C1 segment of cervical spinal cord (tissue), 14 donors: ENCODE measurements at places on chromosomes 12 and 14.

DNA sequence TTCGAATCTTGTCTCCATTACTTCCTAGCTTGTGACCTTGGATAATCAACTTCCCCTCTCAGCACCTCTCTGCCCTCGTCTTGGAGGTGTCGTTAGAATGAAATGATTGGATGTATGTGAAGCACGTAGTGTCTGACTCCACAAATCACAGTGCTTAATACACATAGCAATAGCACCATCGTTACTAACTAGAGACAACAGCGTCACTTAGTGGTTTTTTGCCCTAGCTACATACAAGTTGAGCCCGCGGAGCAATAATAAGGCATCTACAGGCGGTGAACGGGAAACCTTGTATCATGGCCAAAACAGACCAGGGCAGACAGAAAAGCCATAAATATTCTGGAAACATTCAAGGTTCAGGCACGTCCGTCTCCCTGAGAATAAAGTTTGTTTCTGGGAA, 154.9 kb downstream of the ASCL4 start:
- no peak for DNase-seq

DNA sequence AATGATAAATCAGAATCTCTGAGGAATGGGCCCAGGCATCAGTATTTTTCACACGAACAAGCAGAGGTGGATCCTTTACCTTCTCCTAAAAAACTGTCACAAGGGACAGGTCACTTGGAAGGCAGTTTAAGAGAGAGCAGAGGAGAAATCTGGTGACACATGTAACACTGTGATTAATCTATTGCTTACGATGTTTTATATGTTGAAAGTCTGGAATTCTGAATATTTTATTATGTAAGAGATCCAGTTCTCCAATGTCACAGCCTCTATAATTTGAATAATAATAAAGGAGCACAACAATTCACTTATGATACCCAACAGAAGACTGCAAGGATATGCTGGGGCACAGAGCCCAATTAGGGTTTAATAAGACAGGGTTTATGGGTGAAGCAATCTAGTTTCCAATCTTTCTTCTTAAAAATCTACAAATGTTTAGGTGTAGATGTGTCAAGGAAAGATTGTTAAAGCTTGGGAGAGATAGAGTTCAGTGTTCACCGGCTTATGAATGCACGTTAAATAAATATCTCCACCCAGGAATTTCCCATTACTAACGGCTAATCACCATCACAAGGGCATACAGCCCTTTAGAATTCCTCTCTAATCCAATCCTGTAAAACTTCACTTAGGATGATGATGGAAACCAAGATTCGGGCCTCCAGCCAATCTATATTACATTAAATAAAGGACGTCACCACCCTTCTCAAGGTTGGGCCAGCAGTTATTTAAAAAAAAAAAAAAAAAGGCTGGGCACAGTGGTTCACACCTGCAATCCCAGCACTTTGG, 23.4 kb downstream of the DUSP16 start:
- no peak for DNase-seq

- DNase-seq, result no peak
Observed at GRCh38 chr14:50725761-50726160, 57.7 kb upstream of the SAV1 start.

GRCh38 chr12:68114606-68115005, 44.9 kb downstream of the IFNG start:
- no peak for DNase-seq

GRCh38 chr12:91781114-91781513, 364.5 kb downstream of the BTG1 start:
- DNase-seq, result no peak

DNA sequence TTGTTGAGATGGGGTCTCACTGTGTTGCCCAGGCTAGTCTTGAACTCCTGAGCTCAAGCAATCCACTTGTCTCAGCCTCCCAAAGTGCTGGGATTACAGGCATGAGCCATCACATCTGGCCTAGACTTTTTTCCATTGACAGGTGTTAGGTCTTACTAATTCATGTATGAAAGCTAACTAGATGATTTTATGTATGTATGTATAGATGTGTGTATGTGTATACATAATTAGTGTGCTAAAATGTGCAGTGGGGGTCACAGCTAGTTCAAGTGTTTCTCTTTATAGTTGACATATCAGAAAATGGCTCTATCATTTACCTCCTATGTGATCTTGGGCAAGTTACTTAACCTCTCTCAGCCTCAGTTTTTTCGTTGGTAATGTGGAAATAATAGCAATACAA, 23.5 kb downstream of the UNC79 start:
- no peak for DNase-seq

GRCh38 chr14:50875359-50876070, 3.7 kb downstream of the ABHD12B start:
- DNase-seq, result no peak

DNA sequence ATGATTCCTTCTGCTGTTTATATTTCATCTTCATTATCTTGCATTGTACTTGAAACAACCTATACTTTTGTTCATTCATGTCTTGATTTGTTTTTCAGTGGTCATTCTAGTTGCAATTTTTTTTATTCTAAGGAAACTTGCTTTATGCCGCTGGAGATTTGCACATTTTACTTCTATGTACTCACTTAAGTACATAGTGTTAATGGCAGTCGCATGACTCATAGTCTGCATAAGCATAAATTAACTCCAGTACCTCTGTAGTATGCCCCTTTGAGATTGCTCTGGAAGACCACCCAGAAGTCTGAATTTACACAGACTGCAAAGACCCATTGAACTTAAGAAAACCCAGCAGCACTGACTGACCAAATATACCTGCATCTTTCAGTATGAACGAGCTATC, 77.0 kb downstream of the MSRB3 start:
- no peak for DNase-seq

- no peak for DNase-seq
Observed at GRCh38 chr14:80269353-80269925, 58.1 kb upstream of the DIO2 start.

DNA sequence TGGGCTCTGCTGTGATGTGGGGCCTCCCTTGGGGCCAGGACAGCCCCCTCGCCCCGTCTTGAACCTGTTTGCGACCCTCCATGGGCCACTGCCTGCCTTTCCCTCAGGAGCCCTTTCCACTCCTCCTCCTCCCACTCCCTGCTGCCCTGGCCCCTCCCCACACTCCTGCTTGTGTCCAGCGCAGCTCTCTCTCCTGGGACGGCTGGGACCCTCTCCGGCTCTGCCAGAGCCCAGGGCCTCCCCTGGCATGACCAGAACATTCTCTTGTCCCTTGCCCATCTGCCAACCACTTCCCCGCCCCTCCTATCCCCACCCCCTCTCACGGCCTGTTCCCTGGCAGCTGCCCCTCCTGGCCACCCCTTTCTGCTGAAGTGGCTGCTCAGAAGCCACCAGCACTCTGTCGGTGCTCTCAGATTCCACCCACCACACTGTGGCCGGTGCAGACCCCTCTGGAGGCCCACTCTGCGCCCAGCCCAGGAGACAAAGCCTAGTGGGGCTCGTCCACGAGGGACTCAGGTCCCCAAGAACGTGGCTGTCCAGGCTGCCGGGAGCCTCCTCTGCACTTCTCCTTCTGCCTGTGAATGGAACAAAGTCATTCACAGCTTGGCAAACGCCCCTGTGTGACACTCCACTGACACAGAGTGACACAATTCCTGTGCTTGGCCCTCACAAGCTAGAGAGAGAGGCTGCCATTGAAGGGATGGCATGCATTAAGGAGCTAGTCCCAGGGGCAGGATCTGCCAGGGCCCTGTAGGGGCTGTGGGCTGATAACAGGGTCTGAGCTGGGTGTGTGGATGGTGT, 1.4 kb downstream of the ASPG start:
- DNase-seq, result no peak

GRCh38 chr12:47954058-47954457, 9.3 kb upstream of the TMEM106C start:
- DNase-seq, result no peak

DNA sequence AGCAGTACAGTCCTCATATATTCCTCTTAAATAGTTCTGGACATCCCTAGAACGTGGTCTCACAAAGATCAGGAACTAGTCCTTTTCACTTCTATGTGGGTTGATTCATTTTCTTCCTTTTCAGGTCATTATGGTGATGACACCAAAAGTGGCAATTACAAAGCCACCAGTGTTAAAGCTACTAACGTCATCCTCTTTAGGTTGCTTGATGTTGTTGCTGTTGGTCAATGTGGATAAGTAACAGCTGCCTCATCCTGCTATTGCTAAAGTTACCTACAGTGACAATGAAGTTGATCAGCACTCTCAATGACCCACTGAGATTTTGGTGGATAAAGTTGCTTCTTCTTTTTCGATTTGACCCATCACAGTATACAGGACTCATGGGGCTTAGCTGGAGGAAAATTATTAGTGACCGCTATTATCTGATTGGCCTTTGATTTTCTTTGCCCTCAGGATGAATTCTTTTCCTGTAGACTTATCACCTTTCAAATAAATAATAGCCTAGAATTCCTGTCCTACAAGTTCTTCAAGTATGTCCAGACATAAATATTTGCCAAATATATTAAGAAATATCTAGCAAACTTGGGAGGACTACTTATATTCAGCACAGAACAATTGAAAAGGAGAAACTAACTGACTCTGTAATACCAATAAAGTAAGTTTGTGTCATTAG, 54.0 kb upstream of the ATP2B1 start:
- no peak for DNase-seq

DNA sequence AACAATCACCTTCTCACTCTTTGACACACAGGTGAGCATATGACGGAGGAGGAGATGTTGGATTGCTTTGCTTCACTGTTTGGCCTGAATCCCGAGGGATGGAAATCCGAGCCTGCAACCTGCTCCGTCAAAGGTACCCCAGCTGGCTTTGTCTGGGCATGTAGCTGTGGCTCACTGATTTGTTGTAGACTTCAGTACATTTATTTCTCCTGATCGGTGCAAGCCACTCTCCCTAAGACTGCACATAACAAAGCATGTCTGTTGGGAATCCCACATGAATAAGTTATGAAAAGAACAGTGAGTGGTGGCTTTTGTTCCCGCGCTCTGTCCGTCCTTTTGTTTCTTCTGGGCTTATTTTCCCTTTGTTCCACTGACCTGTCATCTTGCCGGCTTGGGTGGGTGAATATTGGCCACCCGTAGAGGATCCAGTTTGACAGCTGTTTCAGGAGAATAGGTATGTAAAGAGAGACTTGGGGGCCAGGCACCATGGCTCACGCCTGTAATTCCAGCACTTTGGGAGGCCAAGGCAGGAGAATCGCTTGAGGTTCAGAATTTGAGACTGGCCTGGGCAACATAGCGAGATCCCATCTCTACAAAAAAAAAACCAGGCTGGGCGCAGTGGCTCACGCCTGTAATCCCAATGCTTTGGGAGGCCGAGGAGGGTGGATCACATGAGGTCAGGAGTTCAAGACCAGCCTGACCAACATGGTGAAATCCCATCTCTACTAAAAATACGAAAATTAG, 20.0 kb upstream of the BCL7A start:
- peak; percentile 2 for DNase-seq

GRCh38 chr12:78208092-78208491, 377.4 kb downstream of the NAV3 start:
- DNase-seq, result no peak

DNA sequence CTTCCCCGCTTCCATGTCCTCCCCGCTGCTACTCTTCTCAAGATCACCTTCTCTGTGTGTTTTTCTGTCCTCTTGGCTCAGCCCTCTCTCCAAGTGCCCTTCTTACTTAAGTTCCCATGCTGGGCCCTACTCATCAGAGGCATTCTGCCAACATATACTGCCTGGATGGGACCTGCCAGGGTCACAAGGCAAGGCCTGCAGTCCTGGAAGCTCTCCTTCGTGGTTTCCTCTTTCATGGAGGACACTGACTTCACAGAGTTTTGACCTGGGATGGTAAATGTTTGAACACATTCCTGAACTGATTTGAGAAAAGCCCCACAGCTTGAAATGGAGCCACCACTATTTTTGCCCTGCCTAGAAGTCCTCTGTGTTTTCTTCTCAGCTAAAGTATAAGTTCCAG, 140.9 kb downstream of the TMEM30B start:
- DNase-seq, result no peak

- no peak for DNase-seq
Observed at GRCh38 chr12:127964717-127965116, 302.3 kb upstream of the TMEM132C start.

- no peak for DNase-seq
Observed at GRCh38 chr12:89162589-89163261, 189.6 kb downstream of the DUSP6 start.

- no peak for DNase-seq
Observed at GRCh38 chr14:28780843-28781820, 14.5 kb downstream of the FOXG1 start.

- no peak for DNase-seq
Observed at GRCh38 chr12:58034712-58035111, 93.3 kb downstream of the ATP23 start.

GRCh38 chr12:57620245-57620935, 9.2 kb downstream of the ARHGEF25 start:
- DNase-seq, result no peak

GRCh38 chr14:35402323-35403113, 2.0 kb downstream of the NFKBIA start:
- no peak for DNase-seq

DNA sequence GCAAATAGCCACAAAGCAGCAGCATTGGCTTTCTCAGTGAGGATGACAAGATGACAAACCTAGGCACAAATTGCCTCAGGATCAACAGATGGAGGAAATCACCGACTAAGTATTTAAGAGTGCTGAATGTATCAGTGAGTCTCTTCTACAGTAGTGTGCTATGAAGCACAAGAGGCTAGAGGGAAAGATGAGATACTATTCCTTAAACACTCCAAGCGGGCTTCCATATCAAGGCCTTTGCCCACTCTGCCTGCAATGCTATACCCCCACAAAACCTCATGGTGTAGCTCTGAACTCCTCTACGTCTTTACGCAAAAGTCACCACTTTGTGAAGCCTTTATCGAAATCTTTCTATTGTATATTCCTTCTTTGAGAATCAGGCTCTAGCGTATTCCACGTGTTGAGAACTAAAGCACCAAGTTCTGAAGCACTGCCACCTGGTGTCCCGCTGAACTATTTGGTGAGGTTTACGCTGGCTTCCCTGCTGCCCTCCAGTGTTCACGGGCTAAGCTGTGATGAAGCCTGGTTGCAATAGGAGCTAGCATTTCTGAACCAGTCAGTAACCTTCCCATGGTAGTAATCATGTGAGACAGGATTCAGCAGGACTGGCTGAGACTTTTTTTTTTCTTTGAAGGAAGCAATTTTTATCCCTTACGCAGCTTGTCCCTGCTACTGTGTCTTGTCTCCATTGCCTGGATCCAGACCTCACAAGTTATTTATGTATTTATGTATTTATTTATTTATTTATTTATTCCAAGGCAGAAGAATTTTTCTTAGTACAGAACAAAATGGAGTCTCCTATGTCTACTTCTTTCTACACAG, 426.5 kb upstream of the OR4E1 start:
- peak; percentile 16 for DNase-seq

- DNase-seq, result no peak
Observed at GRCh38 chr14:79064214-79064613, 894.0 kb downstream of the NRXN3 start.

GRCh38 chr14:103356024-103356682, 22.1 kb downstream of the EIF5 start:
- no peak for DNase-seq

GRCh38 chr12:107760207-107760808, 629 bp downstream of the PRDM4 start:
- peak; percentile 24 for DNase-seq
